ENCODE measurements at places on chromosomes 11 and 22.
A peak's percentile ranks its signal among the peaks of the same experiment; 100 is the strongest.

- no peak for DNase-seq
These were observed 13.6 kb upstream of the RANBP1 start for GRCh38 chr22:20102203-20102780.

DNA sequence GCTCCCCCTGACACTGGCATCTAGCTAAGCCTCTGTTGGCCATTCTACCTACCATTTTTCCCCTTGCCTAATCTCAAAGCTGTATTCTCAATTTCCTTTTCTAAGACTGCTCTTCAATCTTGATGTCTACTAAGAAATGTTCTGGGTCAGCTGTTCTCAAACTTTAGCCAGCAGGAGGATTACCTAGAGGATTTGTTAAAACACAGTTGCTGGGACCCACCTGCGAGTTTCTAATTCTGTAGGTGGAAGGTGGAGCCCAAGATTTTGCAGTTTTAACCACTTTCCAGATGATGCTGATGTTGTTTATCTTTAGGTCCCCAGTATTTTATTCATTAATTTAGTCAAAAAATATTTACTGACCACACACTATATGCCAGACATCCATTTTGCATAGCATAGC, 9.3 kb upstream of the ARHGAP42 start:
- DNase-seq = no peak

DNA sequence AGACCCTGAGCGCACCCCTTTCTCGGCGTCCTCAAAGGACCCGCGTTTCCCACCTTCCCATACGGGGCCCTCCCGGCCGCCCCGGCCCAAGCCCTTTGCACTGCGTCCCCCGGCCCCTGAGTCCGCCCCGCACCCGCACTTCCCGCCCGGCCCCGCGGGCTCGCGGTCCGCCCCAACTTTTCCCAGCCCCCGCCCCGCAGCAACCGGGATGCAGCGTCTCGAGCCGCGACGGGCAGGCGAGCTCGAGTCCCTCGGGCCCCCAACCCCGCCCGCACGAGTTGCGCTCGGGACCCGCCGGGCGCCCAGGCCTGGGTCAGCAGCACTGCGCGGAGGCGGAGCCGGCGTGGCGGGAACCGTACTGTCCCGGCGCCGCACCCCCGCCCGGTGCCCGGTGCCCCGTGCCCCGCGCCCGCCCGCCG, 371 bp downstream of the SMCO4 start:
- DNase-seq = no peak

DNA sequence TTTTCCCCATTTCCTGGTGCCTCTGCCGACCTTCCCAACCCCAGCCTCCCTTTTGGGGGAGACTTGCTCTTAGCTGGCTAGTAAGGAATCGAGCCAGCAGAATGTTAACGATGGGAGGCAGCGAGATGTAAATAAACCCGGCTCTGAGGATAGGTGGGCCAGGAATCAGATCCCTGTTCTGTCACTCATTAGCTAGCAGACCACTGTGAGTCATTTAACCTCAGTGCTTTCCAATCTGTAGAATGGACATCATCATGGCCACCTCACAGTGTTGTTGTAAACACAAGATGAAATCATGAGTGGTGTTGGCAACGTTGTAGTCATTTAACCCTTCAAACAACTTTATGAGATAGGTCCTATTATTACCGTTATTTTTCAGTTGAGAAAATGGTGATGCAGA, 208.6 kb downstream of the KIRREL3 start:
- no peak for DNase-seq

DNA sequence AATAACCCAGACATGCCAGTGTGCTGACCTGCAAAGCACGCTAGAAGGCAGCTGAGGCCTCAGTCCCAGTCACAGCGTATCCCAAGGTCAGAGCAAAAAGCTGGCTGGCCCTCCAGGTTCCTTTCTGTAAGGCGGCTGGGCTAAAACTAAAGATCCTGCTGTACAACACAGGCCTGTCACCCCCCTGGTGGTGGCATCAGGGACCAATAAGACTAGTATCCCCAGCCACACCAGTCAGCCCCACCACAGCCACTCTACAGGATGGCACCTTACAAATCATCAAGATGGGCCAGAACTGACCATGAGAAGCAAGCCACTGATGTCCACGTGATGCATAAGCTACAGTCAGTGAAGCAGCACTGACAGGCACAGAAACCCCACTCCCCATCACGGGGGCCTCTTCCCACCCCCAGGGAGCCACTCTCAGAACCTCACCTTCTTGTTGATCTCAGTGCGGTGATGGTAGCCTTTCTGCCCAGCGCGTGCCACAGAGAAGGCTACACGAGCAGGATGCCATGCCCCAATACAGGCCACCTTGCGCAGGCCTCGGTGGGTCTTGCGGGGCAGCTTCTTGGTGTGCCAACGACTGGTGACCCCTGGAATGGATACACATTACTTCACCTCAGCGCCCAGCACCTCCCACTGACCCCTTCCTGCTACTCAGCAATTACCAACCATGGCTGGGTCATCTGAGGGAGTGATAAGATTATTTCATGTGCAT, 5.0 kb downstream of the RPL3 start:
- no peak for DNase-seq

GRCh38 chr22:29716814-29717545, 2.8 kb upstream of the CABP7 start:
- DNase-seq = peak; percentile 45

- DNase-seq = no peak
These were observed 10.4 kb upstream of the C1QTNF6 start for GRCh38 chr22:37198258-37199102.

DNA sequence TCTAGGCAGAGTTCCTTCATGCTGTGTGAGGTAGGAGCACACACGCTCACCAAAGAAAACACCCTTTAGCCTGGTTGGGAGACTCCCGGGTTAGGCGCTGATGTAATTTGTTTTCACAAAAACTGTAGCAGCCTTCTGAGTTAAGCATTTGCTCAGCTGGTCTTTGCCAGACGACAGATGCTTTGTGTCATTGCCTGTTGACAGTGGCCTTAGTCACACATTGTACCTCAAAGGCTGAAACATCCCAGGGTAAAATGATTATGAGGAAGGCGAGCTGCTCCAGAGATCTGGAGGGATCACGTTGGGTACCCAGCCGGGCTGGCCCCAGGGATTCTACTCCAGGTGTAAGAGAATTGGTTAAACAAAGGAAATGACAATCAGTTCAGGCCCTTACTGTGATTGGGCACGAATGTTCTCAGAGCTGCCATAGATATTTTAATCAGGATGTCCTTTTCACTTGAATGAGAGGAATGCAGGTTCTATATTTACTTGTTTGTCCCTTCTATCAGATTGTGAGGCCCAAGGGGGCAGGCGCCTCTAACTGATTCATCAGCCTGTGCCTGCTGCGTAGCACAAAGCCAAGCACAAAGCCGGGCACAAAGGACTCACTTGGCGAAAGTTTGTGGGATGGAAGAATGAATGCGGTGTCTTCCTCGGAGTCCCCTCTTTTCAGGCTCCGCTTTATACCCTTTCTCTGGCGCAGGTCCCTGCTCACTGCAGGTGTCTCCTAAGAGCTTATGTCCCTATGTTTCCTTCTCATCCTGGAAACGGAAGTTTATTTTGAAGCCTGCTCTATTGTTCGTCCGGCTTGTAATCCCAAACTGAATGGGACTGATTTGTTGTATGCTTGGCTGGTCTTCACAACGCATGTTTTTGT, 47.1 kb downstream of the ADM start:
- peak; percentile 80 for DNase-seq

DNA sequence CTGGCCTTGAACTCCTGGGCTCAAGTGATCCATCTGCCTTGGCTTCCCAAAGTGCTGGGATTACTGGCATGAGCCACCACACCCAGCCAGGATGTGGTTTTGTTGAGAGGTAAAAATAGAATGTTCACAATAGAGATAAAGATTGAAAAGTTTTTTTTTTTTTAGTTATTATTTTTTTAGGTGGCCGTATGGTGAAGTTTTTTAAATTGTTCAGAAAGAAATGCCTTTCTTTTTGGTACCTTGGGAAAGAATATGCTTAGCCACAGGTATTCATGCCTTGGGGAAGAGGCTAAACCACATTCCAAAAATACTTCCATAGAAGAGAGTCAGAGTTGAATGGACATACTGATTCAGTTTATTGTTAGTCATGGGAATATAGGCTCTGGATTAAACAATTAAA, 143.4 kb downstream of the C11orf91 start:
- no peak for DNase-seq

DNA sequence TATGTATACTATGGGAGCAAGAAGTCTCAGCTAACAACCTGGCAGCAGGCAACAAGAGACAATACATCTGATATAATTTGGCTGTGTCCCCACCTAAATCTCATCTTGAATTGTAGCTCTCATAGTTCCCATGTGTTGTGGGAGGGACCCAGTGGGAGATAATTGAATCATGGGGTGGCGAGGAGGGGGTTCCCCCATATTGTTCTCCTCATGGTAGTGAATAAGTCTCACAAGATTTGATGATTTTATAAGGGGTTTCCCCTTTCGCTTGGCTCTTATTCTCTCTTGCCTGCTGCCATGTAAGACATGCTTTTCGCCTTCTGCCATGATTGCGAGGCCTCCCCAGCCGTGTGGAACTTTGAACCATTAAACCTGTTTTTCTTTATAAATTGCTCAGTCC, 6.2 kb downstream of the DNAJC24 start:
- DNase-seq = no peak

- DNase-seq = no peak
These were observed 146.0 kb upstream of the TBCEL start for GRCh38 chr11:120877746-120878365.
